ENCODE measurements at places on chromosomes 3 and 15.

- DNase-seq, result no peak
Observed at GRCh38 chr3:78632925-78633553, 1134.8 kb downstream of the ROBO1 start.

DNA sequence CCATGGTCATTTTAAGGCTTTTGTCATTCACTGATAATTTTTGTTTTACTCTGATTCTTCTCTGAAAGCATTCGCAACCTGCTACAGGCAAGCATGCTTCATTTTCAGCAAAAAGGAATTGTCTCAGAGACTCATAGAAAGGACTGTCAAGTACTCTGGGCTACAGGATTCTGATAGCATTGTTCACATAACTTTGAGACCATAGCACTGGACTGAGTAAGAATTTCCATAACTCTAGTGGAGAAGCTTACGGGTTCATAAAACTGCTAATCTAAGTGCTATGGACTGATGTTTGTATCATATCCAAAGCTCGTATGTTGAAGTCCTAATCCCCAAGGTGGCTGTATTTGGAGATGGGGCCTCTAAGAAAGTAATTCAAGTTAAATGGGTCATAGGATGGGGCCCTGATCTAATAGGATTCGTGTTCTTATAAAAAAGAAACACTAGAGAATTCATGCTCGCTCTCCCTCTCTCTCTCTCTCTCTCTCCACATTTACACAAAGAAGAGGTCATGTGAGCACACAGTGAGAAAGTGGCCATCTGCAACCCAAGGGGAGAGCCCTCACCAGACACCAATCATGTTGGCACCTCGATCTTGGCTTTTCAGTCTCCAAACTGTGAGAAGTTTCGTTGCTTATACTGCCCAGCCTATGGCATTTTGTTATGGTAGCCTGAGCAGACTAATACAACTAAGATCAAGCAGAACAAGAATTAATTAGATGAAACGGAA lies 60.4 kb downstream of the CRYGS start:
- DNase-seq, result no peak

DNA sequence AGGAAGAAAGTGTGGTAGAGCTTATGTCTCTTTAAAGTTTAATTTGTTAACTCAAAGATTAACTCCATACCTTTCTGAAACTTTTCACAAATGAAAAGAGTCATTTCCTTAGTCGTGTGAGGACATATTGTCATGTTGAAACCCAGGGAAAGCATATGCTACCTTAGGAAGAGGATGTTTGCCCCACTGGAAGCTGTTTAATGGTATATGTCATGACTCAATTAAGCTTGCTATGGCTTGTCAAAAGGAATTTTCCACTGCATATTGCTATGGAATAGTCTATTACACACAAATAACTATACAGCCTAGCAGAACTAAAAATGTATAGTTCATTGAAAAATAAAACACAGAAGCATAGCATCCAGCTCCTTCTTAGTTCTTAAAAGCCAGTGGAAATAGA lies 69.9 kb downstream of the NSUN3 start:
- DNase-seq, result no peak

DNA sequence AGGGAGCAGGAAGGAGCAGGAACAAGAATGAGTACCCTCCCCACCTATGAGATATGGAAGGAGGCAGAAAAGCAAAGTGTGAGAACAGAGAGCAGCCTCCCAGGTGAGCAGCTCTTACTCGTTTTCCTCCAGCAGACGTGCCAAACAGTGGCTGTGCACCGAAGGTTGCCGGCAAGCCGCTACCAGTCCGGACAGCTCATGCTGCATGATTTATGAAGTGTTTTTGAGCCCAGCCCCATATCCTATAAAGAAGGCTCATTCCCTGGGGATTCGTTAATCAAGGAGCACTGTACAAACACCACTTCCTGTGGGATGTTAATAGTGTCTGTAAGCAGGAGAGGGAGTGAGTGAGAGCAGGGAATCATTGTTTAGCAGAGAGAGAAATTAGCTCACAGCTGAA lies 118.3 kb upstream of the FOXB1 start:
- no peak for DNase-seq

DNA sequence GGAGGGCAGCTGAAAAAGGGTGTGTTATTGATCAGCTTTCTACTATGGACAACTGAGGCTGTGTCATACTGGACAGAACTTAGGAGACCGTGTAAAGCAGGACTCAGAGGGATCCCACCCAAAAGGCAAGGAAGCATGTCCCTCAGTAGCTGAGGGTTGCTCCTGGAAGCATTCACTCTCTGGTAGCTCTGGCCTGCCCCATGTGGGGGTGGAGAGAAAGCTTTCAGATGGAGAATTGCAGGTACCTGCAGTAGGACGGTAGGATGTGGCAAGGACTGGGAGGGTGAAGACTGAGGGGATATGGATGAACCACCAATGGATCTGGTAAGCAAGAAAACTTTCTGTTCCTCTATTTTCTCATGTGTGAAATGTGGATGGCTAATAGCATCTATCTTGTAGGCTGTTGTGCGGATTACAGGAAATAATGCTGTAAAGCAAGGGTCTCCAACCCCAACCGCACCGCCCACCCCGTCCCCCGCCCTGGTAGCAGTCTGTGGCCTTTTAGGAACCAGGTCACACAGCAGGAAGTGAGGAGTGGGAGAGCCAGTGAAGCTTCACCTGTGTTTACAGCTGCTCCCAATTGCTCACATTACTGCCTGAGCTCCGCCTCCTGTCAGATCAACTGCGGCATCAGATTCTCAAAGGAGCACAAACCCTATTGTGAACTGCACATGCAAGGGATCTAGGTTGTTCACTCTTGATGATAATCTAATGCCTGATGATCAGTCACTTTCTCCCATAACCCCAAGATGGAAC lies 157.7 kb upstream of the PROK2 start:
- no peak for DNase-seq

DNA sequence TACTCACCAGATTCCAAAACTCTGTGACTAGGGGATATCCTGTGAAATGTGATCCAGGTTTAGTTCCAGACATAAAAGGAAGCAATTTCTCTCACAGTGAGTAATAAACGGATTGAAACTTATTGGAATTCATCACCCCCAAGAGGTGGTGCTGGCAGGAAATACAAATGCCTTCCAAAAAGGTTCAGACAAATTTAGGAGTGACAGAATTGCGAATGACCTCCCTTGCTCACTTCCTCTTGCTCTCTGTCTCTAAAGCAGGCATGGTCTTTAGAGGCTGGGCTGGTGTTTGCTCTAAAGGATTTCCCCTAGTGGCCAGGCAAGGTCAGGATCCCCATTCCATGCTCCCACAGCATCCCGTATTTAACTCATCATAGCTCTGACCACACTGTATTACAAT lies 449.4 kb upstream of the PPP2R3A start:
- no peak for DNase-seq

DNA sequence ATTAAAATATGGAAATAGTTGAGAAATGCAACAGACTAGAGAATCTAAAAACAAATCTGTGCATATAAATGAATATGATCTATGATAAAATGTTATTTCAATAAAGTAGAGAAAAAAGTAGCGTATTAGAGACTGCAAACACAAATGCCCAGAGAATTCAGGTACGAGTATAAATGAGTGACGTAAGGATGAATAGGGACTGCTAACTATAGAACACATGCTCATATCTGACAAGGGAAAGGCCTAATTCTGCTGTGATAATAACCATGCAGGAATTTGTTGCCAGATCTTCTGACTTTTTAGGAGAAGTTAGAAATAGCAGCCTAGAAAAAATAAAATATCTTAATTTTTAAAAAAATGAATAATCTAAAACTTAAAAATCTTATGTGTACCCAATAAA lies 73.1 kb downstream of the ESYT3 start:
- DNase-seq, result no peak

GRCh38 chr3:86985181-86985826 lies 5.6 kb downstream of the VGLL3 start:
- no peak for DNase-seq

GRCh38 chr3:51942603-51943450 lies 664 bp downstream of the PARP3 start:
- peak; percentile 32 for DNase-seq

GRCh38 chr15:72230197-72231065 lies 559 bp downstream of the PKM start:
- peak; percentile 41 for DNase-seq

GRCh38 chr3:11059090-11059798 lies 66.7 kb downstream of the SLC6A1 start:
- no peak for DNase-seq

- DNase-seq, result no peak
Observed at GRCh38 chr3:37223576-37223975, 49.2 kb upstream of the LRRFIP2 start.

DNA sequence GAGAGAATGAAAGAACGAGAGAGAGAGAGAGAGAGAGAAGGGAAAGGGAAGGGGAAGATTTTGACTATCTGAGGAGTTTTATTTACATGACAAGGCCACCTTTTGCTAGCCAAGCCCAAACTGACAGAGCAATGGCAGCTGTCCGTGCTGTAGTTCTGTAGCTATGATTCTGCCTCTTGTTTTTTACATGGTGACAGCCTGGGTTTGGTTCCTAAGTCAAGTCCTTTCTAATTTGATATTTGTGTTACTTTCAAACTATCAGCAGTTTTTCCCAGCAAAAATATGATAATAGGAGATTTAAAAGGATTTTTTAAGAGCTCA lies 26.3 kb upstream of the MFGE8 start:
- DNase-seq, result no peak

DNA sequence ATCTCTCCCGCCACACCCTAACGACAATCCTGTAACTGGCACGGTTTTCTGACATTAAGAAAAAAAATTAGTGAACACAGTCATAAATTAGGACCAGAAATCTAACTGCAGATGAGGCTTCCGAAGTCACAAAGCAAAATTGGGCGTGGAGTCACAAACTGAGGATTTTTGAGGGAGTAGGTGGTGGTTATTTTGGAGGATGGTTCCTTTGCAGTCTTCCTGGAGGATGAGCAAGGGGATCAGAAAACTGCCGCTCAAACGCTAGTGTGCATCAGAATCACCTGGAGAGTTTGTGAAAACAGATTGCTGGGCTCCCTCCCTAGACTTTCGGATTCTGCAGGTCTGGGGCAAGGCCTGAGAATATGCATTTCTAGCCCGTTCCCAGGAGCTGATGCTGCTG lies 334.8 kb downstream of the RORA start:
- no peak for DNase-seq

GRCh38 chr15:58748040-58748851 lies 1.3 kb downstream of the ADAM10 start:
- DNase-seq, result peak; percentile 14

DNA sequence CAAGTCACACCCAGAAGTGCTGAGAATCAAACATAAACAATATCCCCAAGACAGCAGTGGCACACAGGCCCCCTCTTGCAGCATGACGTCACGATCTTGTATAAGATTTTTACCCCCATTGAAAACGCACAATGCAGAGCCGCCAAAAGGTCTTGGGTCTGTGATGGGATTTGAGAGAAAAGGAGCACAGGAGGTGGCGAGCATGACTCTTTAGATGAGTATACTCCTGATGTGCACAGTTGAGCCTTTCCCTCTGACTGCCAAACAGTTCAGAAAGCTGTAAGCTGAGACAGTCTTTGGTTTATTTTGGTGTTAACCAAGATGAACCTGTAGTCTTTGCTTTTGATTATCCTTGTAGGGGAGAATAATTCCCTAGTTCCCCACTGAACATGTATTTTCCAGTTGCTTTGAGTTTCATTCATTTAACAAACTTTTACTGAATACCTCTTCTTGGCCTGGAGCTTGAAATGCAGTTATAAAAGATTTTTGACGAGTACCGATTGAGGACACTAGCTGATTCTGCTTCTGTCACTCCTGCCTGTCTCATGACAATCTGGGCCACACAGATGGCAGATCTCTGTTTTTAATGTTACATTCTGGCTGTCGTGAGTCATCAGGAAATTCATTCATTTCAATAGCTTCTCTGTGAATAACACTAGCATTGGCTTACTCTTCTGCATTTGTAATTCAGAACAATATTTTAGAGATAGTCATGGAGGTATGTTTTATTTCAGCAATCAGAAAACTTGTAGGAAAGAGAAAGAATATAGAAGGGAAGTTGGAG lies 28.9 kb downstream of the CFAP91 start:
- no peak for DNase-seq

DNA sequence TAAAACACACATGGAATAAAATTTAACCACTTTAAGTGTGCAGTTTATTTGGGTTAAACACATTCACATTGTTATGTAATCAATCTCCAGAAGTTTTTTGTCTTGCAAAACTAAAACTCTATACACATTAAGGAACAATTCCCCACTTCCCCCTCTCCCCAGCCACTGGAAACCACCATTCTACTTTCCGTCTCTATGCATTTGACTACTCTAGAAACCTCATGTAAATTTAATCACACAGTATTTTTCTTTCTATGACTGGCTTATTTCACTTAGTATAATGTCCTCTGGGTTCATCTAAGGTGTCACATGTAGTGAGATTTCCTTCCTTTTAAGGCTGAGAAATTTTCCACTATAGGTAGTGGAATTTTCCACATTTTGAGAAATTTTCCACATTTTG lies 568.7 kb upstream of the UBE2E2 start:
- no peak for DNase-seq

- no peak for DNase-seq
Observed at GRCh38 chr3:47884603-47885002, 81.7 kb downstream of the DHX30 start.

- no peak for DNase-seq
Observed at GRCh38 chr3:148221303-148221702, 476.4 kb upstream of the AGTR1 start.

DNA sequence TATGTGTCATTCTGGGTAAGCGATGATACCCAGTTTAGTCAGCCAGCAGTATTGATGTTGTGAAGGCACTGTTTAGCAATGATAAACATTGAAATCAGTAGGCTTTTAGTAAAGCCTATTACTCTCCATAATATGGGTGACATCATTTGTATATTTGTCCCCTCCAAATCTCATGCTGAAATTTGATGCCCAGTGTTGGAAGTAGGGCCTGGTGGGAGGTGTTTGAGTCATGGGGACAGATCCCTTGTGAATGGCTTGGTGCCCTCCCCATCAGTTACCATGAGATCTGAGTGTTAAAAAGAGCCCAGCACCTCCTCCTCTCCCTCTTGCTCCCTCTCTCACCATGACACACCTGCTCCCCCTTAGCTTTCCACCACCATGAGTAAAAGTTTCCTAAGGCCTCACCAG lies 31.4 kb upstream of the FAN1 start:
- no peak for DNase-seq

DNA sequence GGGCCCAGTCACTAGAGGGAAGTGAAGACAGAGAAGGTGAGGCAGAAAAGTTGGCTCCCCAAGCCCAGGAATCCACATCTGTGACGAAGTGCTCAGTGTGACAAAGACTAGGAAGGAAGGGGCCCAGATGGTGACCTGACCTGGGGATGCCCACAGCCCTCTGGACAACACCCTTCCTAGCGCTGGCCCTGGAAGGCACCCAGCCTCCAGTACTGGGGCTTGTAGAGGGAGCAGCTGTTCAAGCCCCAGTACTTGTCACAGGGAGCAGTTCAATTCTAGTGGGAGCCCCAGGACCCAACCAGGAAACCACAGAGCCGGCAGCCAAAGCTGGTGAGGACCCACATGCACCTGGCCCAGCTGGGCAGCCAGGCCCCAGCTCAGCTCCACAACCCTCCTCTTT lies 190.8 kb downstream of the XXYLT1 start:
- DNase-seq, result no peak

- DNase-seq, result no peak
Observed at GRCh38 chr3:53182764-53183355, 21.9 kb downstream of the PRKCD start.
